ENCODE measurements at places on chromosomes 2 and 18. TPM values are rescaled to one million over a fixed set of nuclear protein-coding genes. Genes with fewer than 3 reads are reported as not detected.

DNA sequence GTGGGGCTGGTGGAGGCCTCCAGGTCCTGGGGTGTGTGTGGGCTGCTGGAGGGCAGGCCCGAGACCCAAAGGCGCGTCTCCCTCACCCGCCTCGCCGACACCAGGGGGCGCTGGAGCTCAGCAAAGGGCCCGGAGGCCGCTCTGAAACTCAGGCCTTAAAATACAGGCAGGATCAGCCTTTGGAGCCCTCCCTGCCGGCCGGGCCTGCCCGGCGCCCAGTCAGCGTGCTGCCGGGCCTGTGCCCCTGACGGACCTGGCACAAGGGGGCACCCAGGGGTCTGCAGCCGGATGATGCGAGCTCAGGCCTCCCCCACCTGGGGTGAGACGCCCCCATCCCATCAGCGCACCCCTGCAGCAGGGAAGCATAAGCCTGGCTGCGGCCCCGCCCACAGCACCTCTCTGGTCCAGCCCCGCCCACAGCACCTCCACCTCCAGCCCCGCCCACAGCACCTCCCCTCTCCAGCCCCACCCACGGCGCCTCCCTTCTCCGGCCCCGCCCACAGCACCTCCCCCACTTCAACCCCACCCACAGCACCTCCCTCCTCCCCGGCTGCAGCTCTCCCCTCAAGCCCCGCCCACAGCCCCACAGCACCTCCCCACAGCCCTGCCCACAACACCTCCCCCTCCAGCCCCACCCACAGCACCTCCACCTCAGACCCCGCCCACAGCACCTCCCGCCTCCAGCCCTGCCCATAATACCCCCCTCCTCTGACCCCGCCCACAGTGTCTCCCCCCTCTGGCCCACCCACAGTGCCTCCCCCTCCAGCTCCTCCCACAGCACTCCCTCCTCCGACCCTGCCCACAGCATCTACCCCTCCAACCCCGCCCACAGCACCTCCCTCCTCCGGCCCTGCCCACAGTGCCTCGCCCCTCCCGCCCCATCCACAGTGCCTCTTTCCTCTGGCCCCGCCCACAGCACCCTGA lies 92.8 kb upstream of the OTOS start:
- DNase-seq = peak; percentile 80

- no peak for DNase-seq
Observed at GRCh38 chr2:22273853-22274252, 1111.1 kb upstream of the KLHL29 start.

DNA sequence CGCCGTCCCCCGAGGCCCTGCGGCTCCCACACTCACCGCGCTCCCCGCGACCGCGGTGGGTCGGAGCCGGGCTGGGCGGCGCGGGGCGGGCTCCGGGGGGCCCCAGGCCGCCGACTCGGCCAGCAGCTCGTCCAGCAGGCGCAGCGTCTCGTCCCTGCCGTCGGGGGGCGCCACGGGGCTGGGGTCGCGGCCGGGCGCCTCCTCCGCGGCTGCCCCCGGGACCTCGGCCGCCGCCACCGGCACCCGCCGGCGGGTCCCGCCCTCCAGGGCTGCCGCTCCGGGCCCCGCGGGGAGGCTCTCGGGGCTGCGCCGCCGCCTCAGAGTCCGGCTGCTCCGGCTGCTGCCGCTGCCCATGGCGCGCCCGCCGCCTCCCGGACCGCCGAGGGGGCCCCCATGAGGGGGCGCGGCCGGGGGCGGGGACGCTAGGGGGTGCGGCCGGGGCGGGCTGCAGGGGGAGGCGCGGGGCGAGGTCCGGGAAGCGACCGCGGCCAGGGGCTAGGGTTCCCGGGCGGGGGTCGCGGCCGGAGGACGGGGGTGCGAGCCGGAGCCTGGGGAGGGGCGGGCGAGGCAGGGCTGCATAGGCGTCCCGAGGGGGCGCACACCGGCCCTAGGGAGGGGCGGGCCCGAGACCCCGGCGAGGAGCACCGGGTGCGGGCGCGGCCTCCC lies at the start of gene CYS1:
Gene CYS1 (minus strand): TSS at position 542 of the 666 bp plus-strand sequence. CDS start 188 bp downstream, at position 354.
- DNase-seq = no peak

Gene CDH7
- not detected for total RNA-seq

Gene SFT2D3
- 9.8 TPM for total RNA-seq

Data from Peyer's patch (tissue), 4 donors.